ENCODE measurements at places on chromosomes 13 and 19. TPM values are rescaled to one million over a fixed set of nuclear protein-coding genes. Genes with fewer than 3 reads are reported as not detected.
A peak's percentile ranks its signal among the peaks of the same experiment; 100 is the strongest.

DNA sequence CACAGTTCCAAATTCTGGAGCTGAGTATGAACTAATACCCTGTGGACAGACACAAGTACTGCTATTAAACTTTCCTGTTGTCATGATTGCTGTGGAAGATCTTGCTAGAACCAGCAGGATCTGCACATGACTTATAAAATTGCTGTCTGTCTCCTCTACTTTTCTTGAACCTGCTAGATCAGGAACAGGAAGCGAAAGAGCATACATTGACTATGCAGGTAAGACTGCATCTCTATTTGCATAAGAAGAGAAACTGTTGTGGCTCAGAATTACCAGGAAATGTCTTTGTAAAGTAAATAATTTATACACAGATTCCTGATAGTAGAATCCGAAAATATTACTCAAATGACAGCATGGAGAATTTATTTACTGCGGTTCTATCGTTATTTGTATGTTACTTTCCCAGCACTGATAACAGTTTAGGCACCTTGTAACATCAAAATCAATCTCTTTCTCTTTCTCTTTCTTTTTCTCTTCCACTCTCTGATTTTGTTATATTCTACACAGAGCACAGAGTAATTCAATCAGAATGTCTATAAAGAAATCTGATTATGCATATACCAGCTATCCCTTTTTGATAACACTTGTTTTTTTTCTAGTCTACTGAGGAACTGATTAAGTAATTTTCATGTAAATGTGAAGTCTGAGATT lies 226.5 kb downstream of the MYO16 start:
- peaks cover 33% of the 10 kb centered on the region for H3K27me3 ChIP-seq
- H3K36me3 ChIP-seq = no peaks in the 10 kb centered on the region
- H3K4me1 ChIP-seq = no peaks in the 10 kb centered on the region
- no peak overlapping the region for H3K27ac ChIP-seq
- no peak for DNase-seq

GRCh38 chr13:75076476-75076875 lies 405.5 kb downstream of the TBC1D4 start:
- peaks cover 24% of the 10 kb centered on the region for H3K27me3 ChIP-seq
- no peaks in the 10 kb centered on the region for H3K36me3 ChIP-seq
- DNase-seq = no peak
- peak overlapping the region; percentile 65 for H3K27ac ChIP-seq
- H3K4me1 ChIP-seq = no peaks in the 10 kb centered on the region

The KL gene
- total RNA-seq = 0.69 TPM

The ANKRD24 gene
- total RNA-seq = 2.8 TPM

All from activated T-cell treated with anti-CD3 and anti-CD28 coated beads, Interleukin-2, amount 50 U/mL, for 72 hours (primary cell).